ENCODE measurements at places on chromosomes 5 and 9.

DNA sequence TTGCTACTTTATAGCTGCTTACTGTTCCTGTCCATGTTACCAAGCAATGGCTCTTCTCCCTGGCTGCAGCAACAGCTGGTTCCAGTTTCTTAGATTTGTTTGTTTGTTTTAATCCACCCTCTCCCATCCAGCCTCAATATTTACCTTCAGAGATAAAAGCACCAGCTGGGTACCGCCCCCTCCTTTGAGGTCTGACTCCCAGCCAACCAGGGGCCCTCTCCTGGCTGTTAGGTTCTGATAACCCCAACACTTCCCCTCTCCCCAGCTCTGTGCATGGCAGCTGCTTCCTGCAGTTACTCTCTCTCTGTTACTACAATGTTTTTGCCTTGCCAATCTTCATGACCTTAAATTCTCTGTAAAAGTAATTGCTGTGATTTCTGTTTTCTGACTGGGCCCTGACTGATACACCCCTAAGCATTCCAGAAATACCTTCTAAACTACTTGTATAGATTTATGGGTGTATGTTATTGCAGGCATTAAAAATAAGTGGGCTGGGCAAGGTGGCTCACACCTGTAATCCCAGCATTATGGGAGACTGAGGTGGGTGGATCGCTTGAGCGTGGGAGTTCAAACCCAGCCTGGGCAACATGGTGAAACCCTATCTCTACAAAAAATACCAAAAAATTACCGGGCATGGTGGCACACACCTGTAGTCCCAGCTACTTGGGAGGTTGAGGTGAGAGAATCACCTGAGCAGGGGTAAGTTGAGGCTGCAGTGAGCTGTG lies 2.6 kb upstream of the GCNT1 start:
- DNase-seq: no peak

GRCh38 chr5:83917261-83917908 lies 196.7 kb upstream of the HAPLN1 start:
- DNase-seq: no peak

GRCh38 chr9:81529556-81530193 lies 159.7 kb downstream of the TLE1 start:
- DNase-seq: no peak

DNA sequence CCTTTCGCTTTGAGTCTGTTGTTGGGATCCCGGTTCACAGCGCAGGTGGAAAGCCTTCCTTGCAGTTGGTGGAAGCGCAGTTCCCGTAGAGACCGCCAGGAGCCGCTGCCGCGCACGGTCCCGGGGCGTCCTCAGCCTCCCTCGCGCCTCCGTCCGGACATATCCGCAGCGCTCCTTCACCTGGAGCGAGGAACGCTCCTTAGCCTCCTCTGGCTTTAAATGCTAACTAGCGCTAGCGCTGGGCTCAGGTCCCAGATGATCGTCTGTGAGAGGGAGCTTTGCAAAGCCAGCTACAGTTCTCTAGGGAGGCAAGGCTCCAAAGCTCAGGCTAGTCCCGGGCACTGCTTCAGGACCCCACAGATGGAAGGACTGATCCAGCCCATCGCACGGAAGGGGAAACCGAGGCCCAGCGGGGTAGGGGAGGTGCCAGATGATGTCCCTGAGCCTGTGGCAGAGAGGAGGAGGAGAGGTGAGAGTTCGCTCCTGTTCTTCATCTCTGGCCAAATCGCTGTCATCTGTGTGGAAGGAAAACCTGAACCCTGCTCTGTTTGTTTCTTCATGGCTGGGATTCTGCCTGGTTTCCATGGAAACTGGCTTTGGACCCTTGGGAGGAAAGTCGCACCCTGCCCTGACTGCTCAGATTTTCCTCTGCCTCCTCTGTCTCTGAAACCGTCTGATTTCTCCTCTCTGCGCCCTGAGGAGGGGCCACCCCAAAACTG lies 31.4 kb downstream of the COL15A1 start:
- peak; percentile 80 for DNase-seq

GRCh38 chr5:177154003-177154643 lies 20.6 kb downstream of the NSD1 start:
- DNase-seq: no peak

DNA sequence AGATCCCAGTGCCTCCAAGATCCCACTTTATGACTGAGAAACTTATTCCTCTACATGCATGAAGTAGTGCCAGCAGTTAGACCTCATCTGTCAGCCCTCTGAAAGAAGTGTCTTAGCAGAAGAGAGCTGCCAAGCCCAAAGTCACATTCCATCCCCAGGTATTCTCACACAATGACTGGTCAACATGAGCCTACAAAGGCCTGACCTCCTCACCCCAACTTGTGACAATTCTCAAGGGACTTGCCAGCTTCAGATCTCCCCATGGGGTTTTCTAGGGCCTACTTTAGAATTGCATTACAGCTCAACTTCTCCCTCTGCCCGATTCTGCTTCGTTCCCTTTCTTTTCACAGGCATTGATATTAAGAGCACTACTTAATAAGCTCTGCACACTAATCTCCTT lies 393.8 kb upstream of the SLC30A5 start:
- no peak for DNase-seq
